ENCODE measurements at places on chromosomes 11 and 22.

GRCh38 chr11:35549787-35550186 lies 24.4 kb upstream of the PAMR1 start:
- DNase-seq: peak; percentile 86

DNA sequence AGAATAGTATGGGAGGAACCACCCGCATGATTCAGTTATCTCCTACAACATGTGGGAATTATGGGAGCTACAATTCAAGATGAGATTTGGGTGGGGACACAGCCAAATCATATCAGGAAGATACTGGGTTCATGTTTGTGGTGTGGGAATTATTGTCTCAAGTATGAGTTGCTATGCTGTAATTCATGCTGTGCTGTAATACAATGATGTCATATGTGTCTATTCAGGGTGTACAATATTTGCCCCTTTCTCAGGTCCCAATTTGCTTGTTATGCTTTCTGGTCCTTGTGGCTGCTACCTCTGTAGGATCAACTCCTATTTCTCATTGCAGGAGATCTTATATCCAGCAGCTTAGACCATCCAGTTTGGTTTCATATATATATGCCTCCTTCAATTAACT lies 52.2 kb upstream of the ARHGAP20 start:
- DNase-seq: no peak

DNA sequence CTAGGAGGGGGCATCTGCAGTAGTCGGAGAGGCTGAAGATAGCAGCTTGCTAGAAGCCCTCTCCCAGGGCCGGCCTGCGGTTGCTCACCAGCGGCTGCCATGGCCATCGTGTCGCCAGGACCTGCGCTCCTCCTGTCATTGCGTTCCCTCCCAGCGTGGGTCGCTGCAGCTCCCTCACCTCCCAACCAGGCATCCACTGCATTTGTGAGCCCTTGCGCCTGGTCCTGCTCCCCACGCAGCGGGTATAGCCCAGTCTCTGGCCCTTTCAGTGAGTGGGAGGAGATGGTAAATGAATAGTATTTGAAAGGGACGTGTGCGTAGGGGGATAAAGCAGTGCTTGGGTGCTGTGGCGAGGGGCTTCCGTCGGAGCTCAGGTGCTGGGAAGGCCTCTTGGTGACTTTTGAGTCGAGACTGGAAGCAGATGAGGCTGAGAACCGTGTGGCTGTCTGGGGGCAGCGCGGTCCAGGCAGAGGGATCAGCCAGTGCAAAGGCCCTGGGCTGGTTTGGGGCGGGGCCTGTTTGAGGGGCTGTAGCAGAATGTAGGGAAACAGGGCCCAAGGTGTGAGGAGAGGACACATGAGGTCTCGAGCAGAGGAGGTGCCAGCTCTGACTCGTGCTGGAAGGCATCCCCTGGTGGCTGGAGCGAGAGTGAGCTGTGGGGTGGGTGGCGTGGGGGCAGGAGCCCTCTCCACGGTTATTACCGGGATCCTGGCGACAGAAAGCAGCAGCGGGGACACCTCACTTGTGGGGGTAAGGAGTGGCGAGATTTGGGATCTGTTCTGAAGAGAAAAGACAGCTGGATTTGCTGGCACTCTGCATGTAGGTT lies 39.3 kb downstream of the LRP5 start:
- no peak for DNase-seq

DNA sequence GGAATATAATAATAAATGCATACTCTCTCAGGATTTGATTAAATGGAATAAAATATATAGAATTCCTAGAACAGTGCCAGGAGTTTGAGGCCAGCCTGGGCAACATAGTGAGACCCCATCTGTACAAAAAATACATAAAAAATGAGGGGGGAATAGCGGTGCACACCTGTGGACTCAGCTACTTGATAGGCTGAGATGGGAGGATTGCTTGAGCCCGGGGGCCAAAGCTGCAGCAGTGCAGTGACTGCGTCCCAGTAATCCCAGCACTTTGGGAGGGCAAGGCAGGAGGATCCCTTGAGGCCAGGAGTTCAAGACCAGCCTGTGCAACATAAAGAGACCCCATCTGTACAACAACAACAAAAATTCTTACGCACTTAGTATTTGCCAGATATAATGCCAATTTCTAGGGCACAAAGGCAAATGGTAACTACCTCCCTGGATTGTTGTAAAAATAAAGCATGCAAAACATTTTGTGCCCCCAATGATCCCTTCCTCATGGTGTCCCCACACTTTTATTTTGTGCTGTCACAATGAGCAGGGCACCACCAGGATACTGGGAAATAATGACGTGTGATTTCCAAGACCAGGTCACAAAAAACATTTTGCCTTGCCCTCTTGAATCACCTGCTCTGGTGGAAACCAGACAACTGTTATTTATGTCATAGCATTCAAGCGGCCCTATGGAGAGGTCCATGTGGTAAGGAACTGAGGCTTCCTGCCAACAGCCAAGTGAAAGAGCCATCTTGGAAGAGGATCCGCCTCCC lies 18.3 kb upstream of the ZNF280A start:
- DNase-seq: no peak

DNA sequence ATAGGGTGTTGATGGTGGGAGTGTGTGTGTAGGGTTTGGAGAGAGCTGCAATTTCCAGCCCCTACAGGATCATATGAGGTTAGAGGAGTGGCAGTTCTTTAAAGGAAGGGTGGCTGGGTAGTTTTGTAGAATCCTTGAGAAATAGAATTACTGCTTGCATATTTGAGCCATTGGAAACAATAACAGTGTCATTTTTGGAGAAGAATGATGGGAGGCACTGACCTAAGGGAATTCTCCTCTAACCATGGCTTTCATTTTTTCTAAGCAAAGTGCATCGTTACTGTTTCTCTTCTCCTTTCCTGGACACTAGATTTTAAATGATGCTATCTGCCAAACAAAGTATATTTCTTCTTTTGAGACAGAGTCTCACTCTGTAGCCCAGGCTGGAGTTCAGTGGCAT lies 66.9 kb upstream of the RRM1 start:
- DNase-seq: no peak

DNA sequence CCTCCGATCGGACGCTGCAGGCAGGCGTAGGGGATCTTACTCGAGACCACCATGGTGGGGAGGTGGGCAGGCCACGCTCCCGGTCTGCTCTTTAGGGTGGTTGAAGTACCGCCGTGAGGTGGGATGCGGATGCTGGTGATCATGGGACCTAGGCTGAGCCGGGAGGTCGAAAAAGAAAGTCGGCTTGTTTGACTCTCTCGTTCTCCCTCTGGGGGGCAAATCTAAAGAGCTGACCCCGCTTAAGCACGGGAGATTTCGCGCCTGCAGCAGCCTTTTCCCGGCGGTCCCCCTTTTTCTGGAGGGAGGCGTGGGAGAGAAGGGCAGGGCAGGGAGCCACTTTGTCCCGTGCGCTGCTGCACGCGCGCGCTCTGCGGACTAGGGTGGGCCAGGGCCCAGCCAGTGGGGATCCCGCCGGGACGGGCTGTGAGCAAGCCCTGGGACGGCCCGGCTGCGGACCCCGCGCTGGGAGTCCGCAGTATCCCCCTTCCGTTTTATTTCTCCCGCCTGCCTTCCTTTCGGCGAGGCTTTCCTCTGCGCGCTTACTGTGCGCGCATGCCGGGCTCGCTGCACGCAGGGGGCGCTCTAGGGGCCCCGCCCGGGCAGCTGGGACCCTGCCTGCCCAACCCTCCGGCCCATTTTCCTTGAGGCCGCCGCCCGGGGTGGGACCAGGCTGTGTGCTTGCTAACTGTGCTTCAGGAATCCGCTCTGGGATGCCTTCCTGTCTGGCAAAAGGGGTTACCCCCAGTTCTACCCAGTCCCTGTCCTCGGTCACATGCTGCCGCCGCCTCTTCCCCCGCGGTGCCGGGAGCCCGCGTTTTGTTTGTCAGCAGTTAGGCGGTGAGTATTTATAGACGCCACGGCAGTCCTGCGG lies 81.0 kb downstream of the PRR5L start:
- peak; percentile 60 for DNase-seq

All from fibroblast of pulmonary artery (primary cell).